ENCODE measurements at places on chromosomes 6 and 20. TPM values are rescaled to one million over a fixed set of nuclear protein-coding genes. Genes with fewer than 3 reads are reported as not detected.

The SLPI gene
- total RNA-seq: not detected

The SYNDIG1 gene
- total RNA-seq: 0.57 TPM

The MYLK2 gene
- total RNA-seq: not detected

The IL17F gene
- total RNA-seq: not detected

The ABHD16B gene
- total RNA-seq: not detected
